ENCODE measurements at places on chromosomes 2 and 18. TPM values are rescaled to one million over a fixed set of nuclear protein-coding genes. Genes with fewer than 3 reads are reported as not detected.

- no peaks in the 10 kb centered on the region for H3K4me1 ChIP-seq
- no peak for DNase-seq
- H3K4me3 ChIP-seq, result no peak overlapping the region
- no peak overlapping the region for H3K27ac ChIP-seq
- no peaks in the 10 kb centered on the region for H3K27me3 ChIP-seq
These were observed 335.6 kb downstream of the CYRIA start for GRCh38 chr2:16330012-16330411.

DNA sequence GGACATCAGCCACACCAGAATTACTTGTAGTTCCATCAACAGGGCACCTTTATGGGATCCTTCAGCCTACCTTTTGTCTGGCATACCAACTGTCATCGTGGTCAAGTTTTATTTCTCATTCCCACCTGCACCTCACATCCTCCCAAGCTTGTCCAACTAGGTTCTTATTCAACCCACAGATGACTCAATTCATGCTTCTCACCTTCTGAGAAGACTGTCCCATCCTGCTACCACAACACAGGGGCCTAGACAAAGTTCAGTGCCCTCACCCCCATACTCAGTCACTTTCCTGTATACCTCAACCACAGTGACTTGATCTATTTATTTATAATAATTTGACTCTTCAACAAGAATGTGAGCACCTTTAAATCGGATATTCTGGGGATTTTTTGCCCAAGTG, 114.4 kb upstream of the ACVR1C start:
- H3K36me3 ChIP-seq, result no peaks in the 10 kb centered on the region
- H3K4me3 ChIP-seq, result no peak overlapping the region
- no peaks in the 10 kb centered on the region for H3K27me3 ChIP-seq
- DNase-seq, result no peak

DNA sequence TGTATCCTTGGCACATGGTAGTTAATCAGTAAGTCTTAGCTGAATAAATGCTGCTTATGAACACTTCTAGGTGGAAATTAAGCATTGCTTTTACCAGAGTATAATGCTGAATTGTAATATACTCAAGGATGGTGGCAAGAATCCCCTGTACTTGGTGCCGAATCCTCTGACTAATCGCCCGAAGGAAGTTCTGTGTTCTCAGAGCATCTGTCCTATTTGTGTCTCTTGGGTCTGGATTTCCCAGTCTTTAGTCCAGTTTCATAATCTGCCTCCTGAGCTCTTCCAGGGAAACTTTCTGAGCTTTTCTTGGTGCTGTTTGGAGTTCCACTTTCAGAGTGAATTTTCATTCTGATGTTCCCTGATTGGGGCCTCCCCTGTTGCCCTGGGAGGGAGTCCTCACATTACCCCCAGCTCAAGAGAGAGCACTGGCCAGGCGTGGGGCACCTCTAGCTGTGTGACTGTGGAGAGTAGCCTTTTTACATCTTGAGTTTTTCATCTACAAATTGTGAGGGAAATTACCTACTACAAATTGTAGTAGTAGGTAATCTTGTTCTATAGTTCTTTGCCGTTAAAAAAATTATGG, 144.9 kb downstream of the LTBP1 start:
- no peak overlapping the region for H3K27ac ChIP-seq
- H3K4me1 ChIP-seq, result peaks cover 18% of the 10 kb centered on the region
- no peaks in the 10 kb centered on the region for H3K36me3 ChIP-seq
- no peaks in the 10 kb centered on the region for H3K27me3 ChIP-seq
- no peak overlapping the region for H3K4me3 ChIP-seq

GRCh38 chr2:224986477-224986876, 55.8 kb downstream of the DOCK10 start:
- no peak overlapping the region for H3K4me3 ChIP-seq
- H3K4me1 ChIP-seq, result no peaks in the 10 kb centered on the region
- H3K27ac ChIP-seq, result no peak overlapping the region

Gene GBX2
- not detected for total RNA-seq

GRCh38 chr2:71181316-71181715, 45.6 kb downstream of the PAIP2B start:
- no peaks in the 10 kb centered on the region for H3K4me1 ChIP-seq
- no peak for DNase-seq
- H3K36me3 ChIP-seq, result no peaks in the 10 kb centered on the region

- H3K4me3 ChIP-seq, result no peak overlapping the region
- H3K27ac ChIP-seq, result no peak overlapping the region
- H3K4me1 ChIP-seq, result no peaks in the 10 kb centered on the region
- no peaks in the 10 kb centered on the region for H3K36me3 ChIP-seq
- DNase-seq, result no peak
These were observed 78.5 kb downstream of the LRP1B start for GRCh38 chr2:142052220-142052863.

GRCh38 chr18:70116949-70117348, 88.5 kb downstream of the RTTN start:
- H3K4me3 ChIP-seq, result no peak overlapping the region
- no peaks in the 10 kb centered on the region for H3K36me3 ChIP-seq
- H3K27ac ChIP-seq, result no peak overlapping the region
- no peaks in the 10 kb centered on the region for H3K27me3 ChIP-seq
- DNase-seq, result no peak

GRCh38 chr2:133733901-133734255, 165.6 kb upstream of the NCKAP5 start:
- H3K27me3 ChIP-seq, result no peaks in the 10 kb centered on the region
- H3K4me1 ChIP-seq, result no peaks in the 10 kb centered on the region
- no peak for DNase-seq

Gene CERKL
- not detected for total RNA-seq

GRCh38 chr18:40789286-40789685, 1165.7 kb upstream of the PIK3C3 start:
- H3K27ac ChIP-seq, result no peak overlapping the region
- no peaks in the 10 kb centered on the region for H3K4me1 ChIP-seq
- no peaks in the 10 kb centered on the region for H3K27me3 ChIP-seq
- no peak for DNase-seq
- no peak overlapping the region for H3K4me3 ChIP-seq
- no peaks in the 10 kb centered on the region for H3K36me3 ChIP-seq

GRCh38 chr18:3250237-3251107, 2.9 kb downstream of the MYL12A start:
- no peak overlapping the region for H3K4me3 ChIP-seq
- peaks cover 28% of the 10 kb centered on the region for H3K4me1 ChIP-seq
- DNase-seq, result no peak
- no peaks in the 10 kb centered on the region for H3K27me3 ChIP-seq
- H3K36me3 ChIP-seq, result peaks cover 11% of the 10 kb centered on the region

All from right lobe of liver (tissue), 6 donors.